Hepatocyte (in vitro differentiated cells): ENCODE measurements at places on chromosomes 7 and 10.
A peak's percentile ranks its signal among the peaks of the same experiment; 100 is the strongest.

DNA sequence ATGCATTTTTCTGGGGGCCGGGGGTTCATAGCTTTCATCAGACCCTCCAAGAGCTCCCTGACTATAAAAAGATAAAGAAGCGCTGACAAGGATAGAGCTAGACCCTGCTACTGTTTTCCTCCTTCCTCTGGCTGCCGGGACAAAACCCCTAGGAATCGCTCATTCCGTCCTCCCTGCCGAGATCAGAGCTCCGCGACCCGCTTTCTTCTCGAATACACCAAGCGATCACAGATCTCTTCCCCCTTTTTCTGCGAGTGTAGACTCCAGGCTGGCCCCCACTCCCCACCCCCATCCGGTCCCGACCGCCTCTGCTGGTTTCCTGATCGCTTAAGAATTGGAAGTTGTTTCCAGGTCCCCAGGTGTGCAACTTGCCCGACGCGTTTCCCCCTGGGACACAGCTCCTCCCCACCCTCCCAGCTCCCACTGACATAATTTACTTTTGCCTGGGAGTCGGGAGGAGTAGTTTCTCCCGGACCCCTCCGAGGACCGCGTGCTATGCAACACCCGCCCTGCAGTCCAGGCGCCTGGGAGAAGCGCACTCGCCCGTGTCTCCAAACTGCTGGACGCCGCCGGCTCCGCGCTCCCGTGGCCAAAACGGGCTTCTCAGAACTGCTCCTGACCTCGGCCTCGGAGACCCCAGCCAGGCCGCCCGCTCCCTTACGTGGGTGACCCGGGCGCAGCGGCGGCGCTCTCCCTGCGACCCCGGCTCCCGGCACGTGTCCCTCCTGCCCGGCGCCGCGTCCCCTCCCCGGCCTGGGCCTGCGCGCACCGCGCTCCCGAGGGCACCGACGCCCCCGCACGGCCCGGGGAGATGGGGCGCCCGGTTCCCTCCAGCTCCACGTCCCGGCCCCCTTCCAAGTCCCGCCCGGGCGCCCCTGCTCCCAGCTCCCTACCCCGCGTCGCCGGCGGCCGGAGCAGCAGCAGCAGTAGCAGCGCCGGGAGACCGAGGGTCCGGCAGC lies 552 bp downstream of the IL15RA start:
- DNase-seq = peak; percentile 34

GRCh38 chr10:23530079-23530478 lies 91.2 kb downstream of the OTUD1 start:
- no peak for DNase-seq

DNA sequence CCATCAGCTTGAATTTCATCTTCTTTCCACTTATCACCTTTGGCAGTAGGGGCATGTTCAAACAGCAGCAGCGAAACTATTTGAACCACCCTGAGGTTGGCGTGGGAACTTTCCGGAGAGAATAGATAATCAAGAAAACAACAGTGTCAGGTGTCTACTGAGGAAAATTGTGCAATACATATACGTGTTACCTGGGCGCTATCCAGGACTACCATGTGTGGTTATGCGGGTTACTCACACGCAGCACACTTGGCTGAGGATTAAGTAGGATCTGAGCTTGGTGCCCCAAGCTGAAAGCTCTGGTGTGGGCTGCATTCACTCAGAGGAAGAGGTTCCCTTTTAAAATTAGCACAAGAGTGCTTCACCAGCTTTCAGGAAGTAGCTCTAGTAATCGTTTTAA lies 8.8 kb upstream of the ABI1 start:
- DNase-seq = no peak

GRCh38 chr7:157753713-157754415 lies 417.1 kb downstream of the DNAJB6 start:
- DNase-seq = no peak

- DNase-seq = no peak
Observed at GRCh38 chr10:98915911-98916310, 319.7 kb downstream of the HPSE2 start.

DNA sequence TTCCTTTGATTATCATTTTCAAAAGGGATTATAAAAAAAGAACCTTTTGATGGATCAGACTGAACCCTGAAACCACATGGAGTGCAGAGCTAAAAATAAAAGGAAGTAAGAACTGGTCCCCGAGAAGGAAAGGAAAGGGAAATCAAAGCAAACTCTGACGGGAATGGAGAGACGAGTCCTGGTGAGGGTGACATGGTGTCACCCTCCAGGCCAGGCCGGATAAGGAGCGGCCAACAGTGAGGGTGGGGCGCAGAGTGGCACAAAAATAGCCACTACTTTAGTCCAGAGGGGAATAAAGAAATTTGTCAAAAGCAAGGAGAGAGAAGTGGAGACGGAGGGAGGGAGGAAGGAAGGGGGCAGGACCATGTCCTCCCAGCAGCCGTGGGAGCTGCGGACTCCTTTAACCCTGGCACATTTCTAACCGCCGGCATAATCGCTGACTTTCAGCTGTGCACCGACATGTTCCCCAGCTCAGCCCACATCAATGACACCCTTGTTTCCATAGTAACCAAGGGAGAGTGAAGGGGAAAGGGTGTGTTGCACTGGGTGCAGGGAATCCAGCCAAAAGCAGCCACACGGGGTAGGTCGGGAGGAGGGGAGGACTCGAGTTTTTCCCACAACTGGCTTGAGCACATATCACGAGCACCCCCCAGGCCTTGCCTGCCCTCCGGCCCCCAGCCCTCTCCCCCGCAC lies 29.7 kb downstream of the TRIM8 start:
- DNase-seq = peak; percentile 52

DNA sequence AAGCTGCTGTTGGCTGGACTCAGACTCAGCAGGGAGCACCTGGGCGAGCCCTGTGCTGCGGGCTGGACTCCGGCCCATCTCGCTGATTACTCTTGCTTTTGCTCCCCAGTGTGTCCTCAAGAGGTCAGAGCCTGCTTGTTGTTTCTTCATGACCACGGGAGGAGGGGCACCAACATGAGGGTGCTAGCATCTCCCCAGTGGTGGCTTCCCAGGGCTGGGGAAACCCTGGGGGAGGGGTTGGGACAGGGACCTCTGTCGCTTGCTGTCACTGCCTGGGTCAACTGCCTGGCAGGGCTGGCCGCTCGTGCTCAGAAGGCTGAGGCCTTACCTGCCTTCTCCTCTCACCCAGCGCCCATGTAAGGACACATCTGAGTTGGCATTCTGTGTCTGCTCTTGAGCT lies 152.3 kb upstream of the SHH start:
- DNase-seq = no peak

DNA sequence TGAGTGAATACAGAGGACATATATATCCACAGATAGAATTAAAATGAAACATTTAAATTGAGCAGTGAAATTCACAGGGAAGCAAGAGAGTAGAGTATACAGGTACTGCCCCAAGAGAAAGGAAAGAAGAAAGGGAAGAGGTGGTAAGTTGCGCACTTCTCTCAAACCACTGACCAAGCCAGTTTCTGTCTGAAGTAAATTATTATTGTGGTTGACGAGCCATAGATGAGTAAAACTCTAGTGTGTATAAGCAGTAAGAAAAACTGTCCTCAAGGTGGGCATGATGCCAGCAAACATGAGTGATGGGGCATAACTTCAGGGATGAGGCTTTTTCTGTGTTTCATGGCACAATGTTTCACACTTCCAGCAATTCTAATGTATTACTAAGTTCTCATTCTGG lies 4.4 kb upstream of the BET1 start:
- no peak for DNase-seq

GRCh38 chr7:155685791-155686160 lies 41.3 kb downstream of the RBM33 start:
- no peak for DNase-seq

- DNase-seq = no peak
Observed at GRCh38 chr10:50540069-50540825, 83.5 kb downstream of the SGMS1 start.

DNA sequence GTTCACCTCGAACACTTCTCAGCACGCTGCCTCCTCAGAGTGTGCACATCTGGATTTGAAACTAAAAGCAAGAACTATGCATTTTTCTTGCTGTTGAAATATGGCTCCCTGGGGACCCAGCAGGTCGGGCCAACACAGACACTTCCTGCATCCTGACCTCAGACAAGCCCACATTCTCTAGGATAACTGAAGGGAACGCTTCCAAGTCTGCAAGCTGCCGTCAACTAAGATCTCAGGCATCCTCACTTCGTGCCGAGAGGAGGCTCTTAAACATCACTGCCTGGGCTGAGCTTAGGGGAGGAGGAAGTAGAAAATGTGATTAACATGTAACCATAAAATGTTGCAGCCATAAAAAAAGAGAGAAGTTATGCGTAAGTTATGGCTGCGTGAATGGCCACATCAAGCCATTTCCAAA lies 65.5 kb downstream of the PYROXD2 start:
- peak; percentile 75 for DNase-seq

- no peak for DNase-seq
Observed at GRCh38 chr7:24916463-24917040, 63.4 kb downstream of the OSBPL3 start.

- DNase-seq = no peak
Observed at GRCh38 chr7:4279216-4279615, 402.9 kb upstream of the FOXK1 start.

- DNase-seq = peak; percentile 66
Observed at GRCh38 chr10:130924138-130924819, 387.2 kb downstream of the TCERG1L start.

GRCh38 chr10:88260329-88261051 lies 322.6 kb downstream of the RNLS start:
- DNase-seq = no peak

- peak; percentile 81 for DNase-seq
Observed at GRCh38 chr10:73906524-73907447, 4.1 kb upstream of the PLAU start.

GRCh38 chr7:45687721-45688120 lies 113.6 kb downstream of the ADCY1 start:
- no peak for DNase-seq

DNA sequence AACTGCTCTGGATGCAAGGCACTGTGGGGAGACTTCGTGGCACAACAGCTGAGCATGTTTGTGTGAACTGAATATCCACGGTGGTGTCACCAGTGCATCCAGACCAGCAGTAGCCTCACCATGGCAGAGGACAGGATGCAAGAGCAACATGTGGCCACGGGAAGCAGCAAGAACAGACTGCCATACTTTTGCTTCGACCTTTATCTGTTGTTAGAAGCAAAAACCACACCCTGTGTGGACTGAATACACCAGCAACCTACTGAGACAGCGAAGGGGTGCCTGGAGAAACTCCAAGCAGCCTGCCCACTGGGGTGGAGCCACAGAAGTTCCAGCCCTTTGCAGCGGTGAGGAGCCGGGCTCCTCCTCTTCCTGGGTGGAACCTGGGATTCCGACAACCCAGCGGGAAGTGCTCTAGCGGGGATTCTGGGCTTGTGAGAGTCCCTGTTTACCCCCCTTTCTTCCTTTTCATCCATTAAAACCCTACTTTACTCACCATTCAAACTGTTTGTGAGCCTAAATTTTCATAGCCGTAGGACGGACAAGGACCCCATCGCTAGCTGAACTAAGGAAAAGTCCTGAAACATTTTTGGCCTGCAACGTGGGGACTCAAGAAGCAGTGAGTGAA lies 584.9 kb downstream of the GRM8 start:
- no peak for DNase-seq

DNA sequence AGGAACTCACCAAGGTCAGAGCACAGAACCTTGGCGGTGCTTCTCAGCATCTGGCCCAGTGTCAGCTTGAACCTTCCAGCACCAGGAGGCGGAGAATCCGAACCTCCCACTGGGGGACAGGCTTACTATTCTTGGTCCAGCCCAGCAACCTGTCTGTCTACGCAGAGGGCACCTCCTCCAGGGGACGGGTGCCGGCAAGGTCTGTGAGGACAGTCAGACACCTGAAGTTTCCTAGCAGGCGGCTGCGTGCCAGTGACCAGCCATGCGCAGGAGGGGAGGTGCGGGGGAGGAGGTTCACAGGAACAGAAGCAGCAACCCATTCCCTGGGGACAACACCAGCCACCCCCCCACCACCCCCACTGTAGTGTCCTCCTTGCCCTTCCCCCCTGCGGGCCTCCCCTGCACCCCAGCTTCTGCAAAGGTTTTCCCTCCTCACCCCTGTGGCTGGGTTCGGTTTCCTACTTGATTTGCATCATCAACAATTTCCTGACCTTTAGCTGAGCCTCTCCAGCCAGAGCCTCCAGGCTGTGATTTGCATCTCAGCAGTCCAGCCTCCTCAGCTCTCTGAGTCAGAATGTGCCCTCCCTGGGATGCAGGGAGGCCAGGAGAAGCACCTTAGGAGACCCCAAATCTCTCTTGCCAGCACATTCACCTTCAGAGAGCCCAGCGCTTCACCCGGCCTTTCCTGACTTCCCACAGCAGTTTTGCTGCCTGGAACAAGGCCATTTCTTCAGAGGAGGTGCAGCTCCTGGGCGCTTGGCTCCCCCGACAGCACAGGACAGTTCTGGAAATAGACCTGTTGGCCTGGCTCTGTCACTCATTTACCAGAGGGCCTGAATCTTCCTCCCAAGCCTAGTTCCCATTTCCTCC lies 107.5 kb upstream of the NPS start:
- DNase-seq = no peak

- peak; percentile 85 for DNase-seq
Observed at GRCh38 chr10:103712898-103713498, 142.4 kb downstream of the SH3PXD2A start.

DNA sequence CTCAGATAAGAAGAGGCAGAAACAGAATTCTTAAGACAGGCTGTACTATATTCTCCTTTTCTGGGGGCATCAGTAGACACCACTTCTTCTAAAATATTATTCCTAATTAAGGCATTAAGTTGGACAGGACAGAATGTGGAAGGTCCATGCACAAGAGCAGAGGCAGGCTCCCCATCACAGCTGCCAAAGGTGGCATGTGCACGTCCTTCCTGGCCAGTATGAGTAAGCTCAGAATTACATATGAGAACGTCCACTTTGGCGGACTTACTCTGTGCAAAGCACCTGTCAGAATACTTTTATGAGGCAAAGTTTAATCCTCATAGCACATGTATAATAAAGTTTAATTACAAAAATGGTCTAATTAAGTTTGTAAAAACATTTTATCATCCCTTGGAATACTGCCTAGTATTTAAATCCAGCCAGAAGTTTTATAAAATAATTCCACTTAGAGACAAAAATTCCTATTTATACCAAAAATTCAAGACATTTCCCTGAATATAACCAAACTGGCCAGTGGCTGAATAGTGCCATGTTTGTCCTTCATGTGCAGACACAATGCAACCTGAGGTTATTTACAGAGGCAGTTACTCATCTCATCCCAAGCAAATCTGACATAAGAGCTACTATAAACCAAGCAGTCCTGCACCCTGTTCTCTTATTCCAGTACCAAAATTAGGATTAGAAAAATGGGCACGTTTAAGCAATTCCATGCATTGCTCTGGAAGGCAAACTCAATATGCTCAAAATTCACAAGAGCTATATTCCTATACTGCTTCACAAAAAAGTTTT lies 65.5 kb downstream of the CACUL1 start:
- no peak for DNase-seq

DNA sequence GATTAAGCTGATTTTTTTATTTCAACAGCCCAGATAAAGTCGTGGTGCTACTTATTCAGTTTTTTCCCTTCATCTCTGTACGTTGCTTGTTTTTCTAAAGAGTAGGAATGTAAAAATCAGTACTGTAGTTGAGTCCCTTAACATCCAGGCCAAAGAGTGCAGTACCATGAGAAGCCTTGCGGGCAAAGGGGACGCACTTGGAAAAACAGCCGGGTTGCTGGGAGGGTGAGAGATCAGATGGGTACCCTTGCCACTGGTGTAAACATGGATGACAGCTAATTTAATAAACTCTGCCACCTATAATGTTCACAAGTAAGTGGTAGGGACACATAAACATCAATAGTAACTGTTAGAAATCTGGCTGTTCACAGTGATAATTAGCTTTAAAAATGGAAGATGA lies 175.9 kb downstream of the POU6F2 start:
- no peak for DNase-seq
